ENCODE measurements at places on chromosomes 5 and 9.

DNA sequence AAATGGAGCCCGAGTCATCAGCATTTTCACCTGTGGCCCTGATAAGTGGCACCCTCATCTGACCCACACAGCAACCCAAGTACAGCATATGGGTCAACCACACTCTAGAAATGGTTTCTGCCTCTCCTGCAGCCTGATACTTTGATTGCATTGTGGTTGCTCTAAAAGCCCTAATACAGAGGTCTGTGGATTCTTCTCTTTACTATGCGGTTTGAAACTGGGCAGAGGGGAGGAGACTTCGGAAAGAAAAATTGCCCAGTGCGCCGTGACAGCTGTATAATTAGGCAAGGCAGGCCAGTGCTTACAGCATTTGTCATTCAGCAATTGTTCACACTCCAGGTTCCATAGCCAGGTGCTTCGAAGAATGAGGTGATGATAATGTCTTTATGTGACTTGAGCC, 361.0 kb downstream of the NFIB start:
- DNase-seq, result no peak

DNA sequence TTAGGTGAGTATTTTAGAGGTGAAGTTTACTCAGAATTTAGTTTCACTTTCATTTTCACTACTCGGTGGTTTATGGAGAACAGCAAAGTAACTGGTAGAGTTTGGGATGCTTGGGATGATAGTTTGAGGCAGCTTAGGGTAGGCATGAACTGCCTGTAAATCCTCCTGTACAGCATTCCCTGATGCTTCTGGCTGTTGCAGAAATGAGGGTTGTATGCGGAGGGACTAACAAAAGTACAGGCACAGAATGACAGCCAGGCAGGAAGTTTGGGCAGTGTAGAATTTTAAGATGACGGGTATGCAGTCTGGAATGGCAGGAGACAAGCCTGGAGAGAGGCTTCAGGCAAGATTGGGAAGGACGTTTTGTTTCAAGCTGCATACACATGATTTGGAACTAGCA, 48.0 kb upstream of the FAM120AOS start:
- DNase-seq, result no peak

DNA sequence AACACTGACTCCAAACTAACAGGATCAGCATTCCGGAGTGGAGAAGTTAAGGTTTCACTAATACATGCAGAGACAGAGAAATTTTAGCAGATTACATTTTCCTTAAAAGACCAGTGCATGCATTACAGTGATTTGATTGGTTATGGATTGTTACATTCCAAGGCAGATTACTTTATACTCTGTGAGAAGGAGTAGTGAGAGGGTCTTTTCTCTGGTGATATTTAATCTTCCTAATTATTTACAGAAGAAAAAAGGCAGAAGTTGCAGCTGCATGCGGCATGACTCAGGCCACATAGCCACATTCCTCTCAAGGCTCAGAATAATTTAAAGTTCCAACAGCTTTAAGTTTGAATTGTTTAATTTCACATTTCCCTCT, 53.0 kb upstream of the PDZD2 start:
- peak; percentile 78 for DNase-seq

DNA sequence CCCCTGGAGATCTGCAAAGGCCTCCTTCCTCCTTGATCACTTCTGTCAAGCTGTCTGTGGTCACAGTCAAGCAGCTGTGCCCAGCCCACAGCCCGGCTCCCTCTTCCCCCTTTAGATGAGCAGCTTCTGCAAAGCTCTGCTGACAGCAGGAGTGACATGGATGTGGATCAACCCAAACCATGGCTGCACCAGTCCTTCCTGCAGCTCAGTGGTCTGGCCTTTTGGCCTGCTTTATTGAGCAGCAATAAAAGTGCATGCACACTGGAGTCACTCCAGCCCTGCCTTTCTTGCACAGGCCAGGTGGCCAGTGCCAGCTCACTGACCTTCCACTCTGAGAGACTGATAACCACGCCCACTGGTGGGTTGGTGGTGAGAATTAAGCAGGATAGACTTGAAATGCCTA, 91.3 kb upstream of the OTULINL start:
- DNase-seq, result no peak

DNA sequence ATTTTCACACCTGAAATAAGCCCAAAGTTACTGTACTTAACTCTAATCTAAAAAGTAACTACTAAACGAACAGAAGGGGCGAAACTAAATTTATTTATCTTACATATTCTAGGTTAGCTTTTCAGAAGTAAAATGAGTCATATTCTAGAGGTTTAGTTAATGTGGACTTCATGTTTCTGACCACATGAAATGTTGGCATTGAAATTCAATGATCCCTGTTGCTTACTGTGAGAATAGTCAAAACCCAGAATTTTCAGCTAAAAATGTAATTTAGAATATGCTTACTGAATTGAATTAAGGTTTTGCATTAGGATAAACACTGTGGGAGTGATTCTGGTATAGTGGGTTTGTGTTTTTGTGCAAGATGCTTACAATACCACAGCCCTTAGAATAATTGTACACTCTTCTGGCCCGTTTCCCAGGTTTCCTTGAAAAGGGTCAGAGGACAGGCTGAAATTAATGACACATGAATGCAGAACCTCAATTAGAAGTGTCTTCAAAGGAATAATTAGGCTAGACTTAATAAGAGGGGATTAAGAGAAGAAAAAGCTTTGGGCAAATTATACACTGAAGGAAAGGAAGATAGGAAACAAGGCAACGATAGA, 1.4 kb upstream of the SNX18 start:
- peak; percentile 38 for DNase-seq

DNA sequence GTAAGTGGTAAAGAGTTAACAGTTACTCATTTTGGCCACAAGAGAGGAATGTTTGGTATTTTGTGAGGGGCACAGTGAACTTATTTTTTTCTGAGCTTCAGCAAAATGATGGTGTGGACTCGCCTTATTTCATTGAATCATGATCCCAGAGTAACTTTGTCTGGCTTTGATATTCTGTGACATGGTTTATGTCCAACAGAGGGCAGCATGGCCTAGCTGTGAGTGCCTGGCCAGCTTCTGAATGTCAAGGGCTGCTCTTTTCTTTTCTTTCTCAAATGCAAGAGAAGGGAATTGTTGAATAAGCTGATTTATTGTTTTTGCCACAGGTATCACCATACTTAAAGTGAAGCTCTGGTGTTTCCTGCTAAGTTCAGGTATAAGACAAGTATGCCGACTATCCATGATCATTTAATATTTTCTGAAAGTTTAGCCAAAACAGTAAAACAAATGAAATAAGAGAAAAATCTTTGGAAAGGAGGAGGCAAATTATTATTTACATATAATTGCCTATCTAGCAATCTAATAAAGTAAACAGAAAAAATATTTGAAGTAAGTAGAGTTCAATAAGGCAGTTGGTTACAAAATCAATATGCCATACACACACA, 31.7 kb downstream of the MRPL22 start:
- peak; percentile 43 for DNase-seq

DNA sequence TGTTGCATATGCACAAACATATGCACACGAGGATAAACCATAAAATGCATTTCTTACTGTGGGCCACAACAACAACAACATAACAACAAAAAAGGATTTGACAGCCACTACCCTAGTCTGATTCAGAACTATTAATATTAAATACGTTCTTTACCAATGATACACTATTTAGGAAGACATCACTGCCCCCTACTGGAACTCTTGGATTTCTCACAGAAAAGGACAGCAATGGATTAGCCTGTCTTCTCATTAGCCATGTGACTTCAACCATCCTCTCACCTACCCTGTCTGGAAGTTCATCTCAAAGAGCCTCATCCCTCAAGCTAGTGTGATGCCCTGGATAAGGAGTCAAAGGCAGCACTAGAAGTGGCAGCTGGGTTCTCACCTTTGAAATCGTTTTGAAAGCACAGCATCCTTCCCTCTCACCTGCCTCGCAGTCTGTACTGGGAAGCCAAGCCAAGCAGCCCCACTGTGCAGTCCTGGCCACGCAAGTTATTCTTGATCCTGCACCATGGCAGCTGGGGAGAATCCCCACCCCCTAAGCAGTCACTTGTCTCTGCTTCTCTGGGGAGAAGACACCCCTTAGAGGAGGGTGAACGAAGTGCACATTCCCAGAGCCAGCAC, 64.6 kb downstream of the SH3TC2 start:
- DNase-seq, result peak; percentile 59

GRCh38 chr9:98900725-98901124, 43.0 kb upstream of the COL15A1 start:
- no peak for DNase-seq

DNA sequence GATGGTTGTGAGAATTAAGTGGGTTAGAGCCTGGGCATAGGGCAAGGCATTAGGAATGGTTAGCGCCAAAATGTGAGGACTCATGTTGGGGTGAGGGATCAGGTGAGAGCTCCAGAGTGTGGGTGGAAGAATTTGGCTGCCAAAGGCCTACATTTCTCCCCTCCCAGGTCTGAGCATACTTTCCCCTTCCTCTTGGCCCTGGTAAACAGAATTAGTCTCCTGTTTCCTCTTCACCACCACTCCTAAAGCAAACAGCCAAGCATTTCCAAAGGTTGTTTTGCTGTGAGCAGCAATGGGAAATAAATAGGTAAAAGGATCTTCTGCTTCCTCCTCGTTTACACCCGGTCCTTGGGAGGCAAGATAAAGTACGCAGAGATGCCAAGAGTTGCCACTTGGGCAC, 132.5 kb downstream of the ZSWIM6 start:
- no peak for DNase-seq

All from fibroblast of skin of abdomen (primary cell).